AG09309 (cell line): ENCODE measurements at places on chromosomes 2 and 18.
A peak's percentile ranks its signal among the peaks of the same experiment; 100 is the strongest.

DNA sequence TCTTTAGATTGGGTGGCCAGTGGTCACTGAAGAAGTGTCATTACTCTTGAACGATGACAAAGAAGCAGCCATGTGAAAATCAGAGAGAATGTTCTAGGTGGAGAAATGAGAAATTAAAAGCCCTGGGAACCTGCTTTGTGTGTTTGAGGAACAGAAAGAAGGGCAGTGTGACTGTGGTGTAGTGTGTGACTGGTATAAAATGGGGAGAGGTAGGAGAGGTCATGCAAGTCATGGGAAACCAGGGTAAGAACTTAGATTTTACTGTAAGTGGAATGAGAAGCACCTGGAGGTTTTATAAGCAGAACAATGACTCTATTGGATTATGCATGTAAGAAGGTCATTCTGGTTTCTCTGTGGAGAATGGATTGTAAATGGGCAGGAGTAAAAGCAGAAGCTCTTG is 12.2 kb downstream of the ICOS start:
- DNase-seq: no peak

DNA sequence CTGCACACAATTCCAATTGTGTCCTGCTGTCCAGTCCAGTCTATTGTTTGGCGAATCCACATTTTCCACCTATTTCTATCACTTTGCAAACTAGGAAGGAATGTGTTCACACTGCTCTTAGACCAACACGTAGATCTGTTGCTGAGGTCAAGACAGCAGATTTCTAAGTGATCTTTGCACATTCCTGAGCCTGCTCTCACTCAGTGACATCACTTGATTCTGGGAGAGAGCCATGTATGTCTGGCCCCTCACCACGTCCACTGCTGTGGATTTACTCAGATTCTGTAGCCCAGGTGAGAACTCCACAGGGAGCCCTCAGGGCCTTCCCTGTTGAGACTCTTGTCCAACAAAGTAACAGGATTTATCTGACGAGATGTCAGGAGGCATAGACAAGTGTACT is 317.2 kb downstream of the TSN start:
- no peak for DNase-seq

GRCh38 chr2:6423944-6424343 is 441.8 kb downstream of the CMPK2 start:
- DNase-seq: no peak

- DNase-seq: no peak
Measured at GRCh38 chr18:79873449-79874110, 75.8 kb downstream of the KCNG2 start.

DNA sequence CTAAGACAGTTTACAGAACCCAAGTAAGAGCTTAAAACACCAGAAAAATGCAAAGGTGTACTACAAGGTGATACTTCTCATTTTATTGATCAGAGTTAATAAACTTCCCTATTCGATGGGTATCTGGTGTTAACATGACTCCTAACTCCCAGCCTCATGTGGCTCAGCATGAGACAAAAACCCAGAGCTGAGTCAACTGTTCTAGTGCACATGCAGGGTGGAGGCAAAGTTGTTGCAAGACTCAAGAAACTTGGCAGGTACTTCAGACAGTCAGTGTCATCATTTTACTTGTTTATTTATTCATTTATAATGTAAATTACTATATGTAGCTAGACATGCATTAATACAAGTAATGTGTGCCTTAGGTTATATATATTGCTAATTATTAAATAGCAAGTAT is 216.6 kb upstream of the DSEL start:
- peak; percentile 31 for DNase-seq

GRCh38 chr2:39188960-39189494 is 54.7 kb downstream of the CDKL4 start:
- no peak for DNase-seq

GRCh38 chr2:43269706-43270105 is 43.3 kb upstream of the ZFP36L2 start:
- DNase-seq: peak; percentile 46

DNA sequence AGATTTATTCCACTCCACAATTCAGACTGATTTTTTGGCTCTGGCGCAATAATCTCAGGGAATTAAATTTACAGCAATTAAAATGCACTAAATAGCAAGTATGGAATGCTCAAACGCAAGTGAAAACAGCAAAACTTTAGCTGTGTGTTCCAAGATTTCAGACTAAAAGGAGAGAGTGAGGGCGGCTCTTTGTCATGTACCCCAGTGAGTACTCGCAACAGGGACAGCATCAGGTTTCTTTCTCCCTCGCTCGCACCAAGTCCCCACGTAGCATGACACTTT is 1.1 kb downstream of the ROCK2 start:
- no peak for DNase-seq

DNA sequence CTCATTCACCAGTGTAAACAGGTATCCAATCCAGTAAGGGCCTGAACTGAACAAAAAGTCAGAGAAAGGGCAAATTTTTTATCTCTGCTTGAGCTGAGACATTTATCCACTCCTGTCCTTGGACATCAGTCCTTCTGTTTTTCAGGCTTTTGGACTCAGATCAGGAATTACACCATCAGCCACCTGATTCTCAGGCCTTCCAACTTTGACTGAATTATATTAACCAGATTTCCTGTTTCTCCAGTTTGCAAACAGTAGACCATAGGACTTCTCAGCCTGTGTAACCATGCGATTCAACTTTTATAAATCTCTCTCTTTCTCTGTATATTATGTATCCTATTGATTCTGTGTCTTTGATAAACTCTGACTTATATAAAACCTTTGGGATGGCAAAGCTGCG is 289.3 kb upstream of the CDH2 start:
- no peak for DNase-seq

- peak; percentile 10 for DNase-seq
Measured at GRCh38 chr18:741931-742512, 29.6 kb upstream of the ENOSF1 start.

GRCh38 chr2:164523009-164523408 is 98.3 kb downstream of the GRB14 start:
- no peak for DNase-seq

DNA sequence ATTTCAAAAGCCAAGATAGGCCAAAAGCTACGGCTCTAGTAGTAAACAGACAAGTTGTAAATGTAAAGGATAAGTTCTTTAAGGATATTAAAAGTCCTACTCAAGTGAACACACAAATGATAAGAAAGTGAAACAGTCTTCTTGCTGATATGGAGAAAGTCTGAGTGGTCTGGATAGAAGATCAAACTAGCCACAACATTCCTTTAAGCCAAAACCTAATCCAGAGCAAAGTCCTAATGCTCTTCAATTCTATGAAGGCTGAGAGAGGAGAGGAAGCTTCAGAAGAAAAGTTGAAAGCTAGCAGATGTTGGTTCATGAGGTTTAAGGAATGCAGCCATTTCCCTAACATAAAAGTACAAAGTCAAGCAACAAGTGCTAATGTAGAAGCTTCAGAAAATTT is 111.7 kb upstream of the ZEB2 start:
- no peak for DNase-seq

- no peak for DNase-seq
Measured at GRCh38 chr2:168089200-168089599, 158.2 kb downstream of the STK39 start.
